ENCODE measurements at places on chromosomes 5 and 9.

- no peak for DNase-seq
Observed at GRCh38 chr5:82422751-82423181, 144.6 kb upstream of the RPS23 start.

GRCh38 chr5:181207214-181207959, 2.4 kb upstream of the TRIM7 start:
- DNase-seq, result peak; percentile 81

DNA sequence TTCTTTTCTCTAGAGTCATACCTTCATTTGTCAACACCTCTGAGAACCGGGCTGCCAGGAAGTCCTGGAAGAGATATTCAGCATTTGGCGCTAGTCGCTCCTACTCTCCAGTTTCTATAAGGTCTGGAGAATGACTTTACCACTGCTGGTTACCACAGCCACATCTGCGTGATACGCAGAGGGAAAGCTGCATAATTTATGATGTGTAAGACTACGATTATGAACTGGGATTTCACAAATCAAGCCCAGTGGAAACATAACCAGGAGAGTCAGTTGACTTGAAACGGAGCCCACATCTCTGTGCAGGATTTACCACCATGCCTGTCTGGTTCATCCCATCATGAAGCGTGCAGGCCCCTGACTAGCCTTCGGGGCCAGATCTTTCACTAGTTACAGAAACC, 72.6 kb downstream of the FGF1 start:
- no peak for DNase-seq

GRCh38 chr5:75623846-75624245, 12.6 kb downstream of the ANKDD1B start:
- no peak for DNase-seq

DNA sequence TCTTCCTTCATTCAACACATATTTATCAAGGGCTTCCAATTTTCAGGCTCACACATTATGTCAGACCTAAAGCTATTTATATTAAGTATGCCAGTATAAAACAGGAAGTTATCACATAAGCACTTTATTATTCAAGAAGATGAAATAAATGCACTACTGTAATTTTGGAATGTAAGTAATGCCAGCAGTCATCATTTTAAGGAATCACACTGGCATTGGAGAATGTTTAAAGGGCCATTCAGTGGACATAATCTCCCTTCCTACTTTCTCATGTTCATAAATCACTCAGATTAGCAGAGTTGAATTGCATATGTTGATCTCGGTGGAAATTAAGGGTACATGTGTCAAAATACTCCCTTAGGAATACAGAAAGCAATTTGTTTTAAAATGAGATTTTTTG, 164.4 kb downstream of the GIN1 start:
- DNase-seq, result no peak

DNA sequence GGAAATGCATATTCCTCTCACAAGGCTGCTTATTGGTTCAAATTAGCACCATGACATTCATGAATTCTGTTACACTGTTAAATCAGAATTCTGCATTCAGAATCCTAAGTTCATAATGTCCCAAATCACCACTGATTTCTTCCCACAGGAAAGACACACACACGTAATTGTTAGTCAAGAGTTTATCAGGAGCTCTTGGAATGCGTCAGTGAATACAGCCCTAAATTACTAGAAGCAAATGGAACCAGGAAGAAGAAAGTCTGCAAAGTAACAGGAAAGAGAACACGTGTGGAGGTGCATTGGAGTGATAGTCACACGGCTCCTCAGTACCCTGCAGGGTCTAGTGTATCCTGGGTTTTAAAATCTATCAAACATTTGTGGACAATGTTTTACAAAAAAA, 110.2 kb downstream of the ANXA2R start:
- no peak for DNase-seq

- DNase-seq, result no peak
Observed at GRCh38 chr5:149779124-149779465, 49.0 kb downstream of the PPARGC1B start.

DNA sequence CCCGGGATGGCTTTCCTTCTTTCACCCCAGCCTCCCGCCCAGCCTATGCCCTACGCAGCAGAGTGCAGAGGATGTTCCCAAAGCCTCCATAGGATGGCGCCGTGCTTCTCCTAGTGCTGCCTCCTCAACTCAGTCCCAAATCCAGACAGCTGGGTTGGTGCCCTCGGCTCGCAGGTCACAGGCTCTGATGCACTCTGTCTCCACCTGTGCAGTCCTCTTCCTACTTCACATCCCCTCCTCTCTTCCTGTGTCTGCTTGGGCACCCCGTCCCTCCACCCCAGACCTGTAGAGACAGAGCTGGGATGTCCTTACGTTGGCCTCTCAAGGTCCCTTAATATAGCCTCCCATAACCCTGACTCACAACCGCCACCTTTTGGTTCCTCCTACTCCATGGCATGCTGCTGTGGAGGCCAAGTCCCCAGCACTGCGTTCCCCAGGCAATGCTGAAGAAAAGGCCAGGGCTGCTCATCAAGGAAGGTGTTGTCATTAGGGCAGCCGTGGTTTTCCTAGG, 314.4 kb downstream of the GADD45G start:
- DNase-seq, result peak; percentile 11

GRCh38 chr9:101702257-101702656, 36.2 kb downstream of the GRIN3A start:
- no peak for DNase-seq

GRCh38 chr9:73170185-73170957, 18.7 kb downstream of the ANXA1 start:
- no peak for DNase-seq

DNA sequence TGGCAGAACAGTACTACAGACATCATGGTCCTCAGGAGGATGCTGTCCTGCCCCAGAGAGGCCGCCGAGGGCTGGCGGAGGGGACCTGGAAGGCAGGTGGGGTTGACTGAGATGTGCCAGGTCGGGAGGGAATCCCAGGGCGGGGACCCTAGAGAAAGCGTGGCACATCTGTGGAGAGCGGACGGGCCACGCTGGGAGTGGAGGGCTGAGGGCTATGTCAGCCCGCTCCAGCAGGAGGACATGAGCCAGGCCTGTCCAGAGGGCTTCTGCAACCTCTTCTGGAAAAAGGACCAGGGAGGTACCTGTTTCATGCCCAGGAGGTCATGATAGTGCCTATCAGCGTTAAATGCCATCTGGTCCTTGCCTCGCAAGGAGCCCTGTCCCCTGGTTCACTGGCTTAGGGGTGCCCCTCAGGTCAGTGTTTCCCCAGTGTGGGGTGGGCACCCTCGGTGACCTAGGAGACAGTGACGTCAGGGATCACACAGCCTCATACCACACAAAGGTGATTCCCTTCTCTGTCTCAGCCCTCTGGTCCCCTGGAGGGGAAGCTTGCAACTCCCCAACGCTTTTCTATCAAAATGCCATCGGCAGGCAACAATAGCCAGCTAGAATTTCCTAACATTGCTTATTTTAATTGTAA, 103.6 kb upstream of the IER5L start:
- no peak for DNase-seq

GRCh38 chr5:90097082-90097477, 312.5 kb downstream of the CETN3 start:
- DNase-seq, result no peak

DNA sequence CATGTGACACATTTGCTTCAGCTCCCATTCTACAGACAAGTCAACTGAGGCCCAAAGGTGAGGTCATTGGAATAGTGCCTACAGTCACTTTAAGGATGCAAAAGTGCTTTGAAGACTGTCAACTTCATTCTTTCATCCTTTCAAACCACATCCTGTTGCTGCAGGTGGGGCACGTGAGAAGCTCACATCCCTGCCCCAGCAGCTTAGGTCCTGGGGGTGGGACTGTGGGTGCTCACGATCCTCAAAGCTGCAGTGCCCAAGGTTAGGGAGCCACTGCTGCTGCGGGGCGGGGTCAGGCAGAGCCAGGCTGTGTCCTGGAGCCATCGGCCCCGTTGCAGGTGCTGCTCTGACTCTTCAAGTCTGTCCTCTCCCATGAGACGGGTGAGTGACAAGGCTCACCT, 57.9 kb upstream of the IER5L start:
- peak; percentile 40 for DNase-seq

- no peak for DNase-seq
Observed at GRCh38 chr9:107548298-107549142, 59.0 kb upstream of the KLF4 start.

- DNase-seq, result no peak
Observed at GRCh38 chr9:87193925-87194868, 246.9 kb upstream of the GAS1 start.

DNA sequence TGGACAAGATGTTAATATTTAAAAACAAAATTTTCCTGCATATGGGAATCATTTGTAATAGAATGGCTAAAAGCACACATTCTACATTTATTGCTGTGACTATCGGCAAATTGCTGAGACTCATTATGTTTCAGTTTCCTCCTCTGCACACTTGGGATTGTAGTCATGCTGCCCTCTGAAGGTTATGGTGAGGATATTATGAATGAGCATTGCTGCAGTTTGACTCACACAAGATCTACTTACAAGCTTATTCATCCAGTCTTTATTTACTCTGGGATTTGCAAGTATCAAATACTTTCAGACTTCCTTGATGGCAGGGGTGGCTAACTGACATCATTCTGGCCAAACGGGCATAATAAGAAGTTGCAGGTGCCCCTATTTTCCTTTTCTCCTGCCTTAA, 9.5 kb upstream of the NFIL3 start:
- no peak for DNase-seq

- peak; percentile 40 for DNase-seq
Observed at GRCh38 chr9:32431940-32432555, 47.6 kb downstream of the ACO1 start.

DNA sequence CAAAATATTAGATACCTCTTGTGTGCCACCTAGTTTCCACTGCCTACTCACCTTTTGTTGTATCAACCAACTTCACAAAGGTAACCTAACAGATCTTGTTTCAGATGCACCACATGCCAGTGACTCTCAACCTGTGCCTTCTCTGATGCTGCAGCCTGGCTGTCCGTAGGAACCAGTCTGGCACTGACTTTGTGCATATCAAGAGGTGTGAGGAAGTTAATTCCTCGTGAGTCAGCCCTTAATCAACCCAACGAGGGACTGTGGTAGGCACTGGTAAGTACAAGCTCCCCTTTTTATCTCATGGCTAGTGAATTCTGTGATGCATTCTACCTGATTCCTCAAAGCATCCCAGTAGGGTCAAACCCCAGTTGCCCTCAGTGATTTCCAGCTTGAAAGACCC, 215.4 kb upstream of the CTNND2 start:
- DNase-seq, result no peak

DNA sequence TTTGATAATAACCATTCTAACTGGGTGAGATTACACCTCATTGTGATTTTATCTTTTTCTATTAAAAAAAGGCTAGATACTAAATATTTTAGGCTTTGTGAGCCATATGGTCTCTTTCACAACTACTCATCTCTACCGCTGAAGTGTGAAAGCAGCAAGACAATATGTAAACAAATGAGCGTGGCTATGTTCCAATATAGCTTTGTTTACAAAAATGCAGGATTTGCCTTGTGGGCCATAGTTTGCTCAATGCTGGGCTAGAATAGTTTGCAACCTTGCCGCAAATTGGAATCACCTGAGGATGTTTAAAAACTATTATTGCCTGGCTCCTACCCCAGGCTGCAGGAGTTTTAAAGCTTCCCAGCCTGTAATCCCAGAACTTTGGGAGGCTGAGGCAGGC, 10.2 kb upstream of the GPR150 start:
- DNase-seq, result no peak

- no peak for DNase-seq
Observed at GRCh38 chr5:35803191-35803651, 53.5 kb upstream of the IL7R start.

DNA sequence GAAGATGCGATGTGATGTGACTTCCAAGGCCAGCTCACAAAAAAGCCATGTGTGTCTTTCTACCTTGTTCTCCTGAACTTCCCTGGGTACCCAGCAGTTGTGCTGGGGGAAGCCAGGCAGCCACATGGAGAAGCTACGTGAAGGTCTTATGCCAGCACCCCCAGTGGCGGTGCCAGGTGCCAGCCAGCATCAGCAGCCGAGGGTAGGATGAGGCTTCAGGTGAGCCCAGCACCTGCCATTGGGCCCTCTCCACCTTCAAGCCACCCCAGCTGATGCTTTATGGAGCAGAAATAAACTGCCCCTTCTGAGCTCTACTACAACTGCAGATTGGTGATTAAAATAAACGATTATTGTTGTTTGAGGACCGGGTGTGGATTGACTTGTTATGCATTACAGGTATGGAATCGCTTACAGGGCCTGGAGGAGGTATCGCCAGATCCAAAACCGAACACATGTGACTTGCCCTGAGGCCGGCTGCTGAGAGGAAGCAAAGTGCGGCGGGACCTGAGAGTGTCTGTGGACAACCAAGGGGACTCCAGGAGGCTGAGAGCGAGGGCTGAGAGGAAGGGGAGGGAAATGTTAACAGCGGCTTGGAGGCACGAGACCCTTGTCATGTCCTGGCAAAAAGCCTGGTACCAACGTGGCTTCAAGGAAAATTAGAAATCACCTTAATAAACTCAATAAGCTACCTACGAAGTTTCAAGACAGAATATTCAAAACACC, 36.0 kb upstream of the OLFM1 start:
- no peak for DNase-seq

- DNase-seq, result no peak
Observed at GRCh38 chr5:72556351-72557166, 49.3 kb upstream of the ZNF366 start.

DNA sequence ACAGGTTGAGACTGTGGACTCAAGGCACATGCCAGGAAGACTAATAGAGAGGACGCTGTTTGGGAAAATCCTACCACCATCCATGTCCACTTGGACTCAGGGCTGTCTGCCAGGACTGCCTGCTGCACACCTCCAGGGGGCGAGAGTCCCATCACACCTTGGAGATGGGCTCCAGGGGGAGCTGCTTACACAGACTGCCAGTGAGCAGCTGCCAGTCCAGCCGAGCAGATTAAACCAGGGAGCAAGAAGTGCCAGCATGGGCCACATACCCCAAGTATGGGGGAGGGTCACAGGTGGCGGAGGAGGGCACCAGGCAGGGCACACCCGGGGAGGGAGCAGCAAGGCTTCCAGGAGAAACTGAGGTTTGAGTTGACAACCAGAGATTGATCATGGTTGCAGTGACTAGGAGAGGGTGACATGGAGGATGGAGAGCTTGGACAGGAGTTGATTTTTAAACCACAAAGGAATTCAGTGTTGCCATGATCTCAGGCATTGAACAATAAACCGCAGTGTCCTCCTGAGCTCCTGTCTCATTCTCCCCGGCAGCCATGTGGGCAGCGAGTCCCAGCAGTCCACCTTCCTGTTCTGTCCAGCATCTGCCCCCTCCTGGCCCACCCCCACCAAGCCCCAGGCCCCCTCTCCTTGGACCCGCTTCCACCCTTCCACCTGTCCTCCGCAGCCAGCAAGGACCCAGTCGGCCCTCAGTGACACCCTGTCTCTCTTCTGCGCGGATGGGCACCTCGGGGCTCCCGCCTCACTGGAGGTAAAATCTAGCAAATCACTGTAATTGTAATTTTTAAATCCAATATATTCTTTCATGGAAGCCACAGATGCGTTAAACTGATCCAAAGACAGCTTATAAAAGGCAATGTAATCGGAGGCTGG, 3.1 kb upstream of the VAV2 start:
- no peak for DNase-seq

DNA sequence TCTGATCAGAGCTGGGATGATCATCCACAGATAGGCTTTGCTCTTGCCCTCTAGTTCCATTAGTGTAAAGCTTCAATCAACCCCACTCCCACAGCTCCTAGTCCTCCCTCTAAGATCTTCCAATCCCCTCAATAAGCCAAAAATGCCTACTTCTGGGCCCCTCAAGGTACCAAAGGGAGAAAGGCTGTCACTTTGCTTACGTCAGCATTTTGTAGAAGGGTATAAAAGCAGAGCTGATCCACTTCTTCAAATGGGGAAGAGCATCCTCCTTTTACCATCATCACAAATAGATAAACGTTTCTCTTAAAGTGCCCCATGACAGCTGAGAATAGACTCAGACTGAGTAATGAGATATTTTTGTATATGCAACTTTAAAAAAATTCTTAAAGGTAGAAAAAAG, 13.1 kb upstream of the ADGRV1 start:
- no peak for DNase-seq
